ENCODE measurements at places on chromosomes 5 and 9. TPM values are rescaled to one million over a fixed set of nuclear protein-coding genes. Genes with fewer than 3 reads are reported as not detected.

Gene STPG3
- total RNA-seq, result not detected

DNA sequence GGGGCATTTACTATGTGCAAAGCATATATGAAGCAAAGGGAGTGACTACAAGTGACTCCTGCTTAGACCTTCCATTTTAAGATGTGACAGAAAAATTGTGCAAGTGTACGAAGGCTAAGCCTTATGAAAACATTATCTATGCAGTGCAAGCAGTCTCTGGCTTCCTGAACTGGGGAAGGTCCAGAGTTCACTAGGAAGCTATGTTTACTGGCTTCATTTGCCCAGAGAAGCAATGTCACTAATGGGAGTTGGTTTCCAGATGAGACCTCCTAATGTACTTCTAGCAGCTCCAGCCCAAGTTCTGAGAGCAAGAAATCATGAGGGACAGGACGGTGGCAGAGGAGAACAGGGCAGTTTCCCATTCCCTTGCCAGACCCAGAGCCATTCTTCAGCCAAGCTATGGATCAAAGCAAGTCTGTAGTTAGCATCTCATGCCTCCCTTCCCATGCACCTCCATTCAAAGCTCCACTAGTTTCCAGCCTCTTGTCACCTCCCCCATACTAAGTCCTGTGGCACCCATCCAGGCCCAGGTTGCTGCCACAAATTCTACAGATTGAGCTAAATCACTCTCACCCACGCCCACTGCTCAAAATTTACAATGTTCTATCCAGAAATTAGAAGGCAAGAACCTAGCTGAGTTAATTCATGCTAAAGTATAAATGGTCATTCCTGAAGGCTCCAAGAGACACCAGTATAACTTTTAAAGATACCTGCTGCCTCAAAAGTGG is 21.8 kb downstream of the MCTP1 start:
- no peak overlapping the region for H3K27ac ChIP-seq
- H3K27me3 ChIP-seq, result no peaks in the 10 kb centered on the region
- no peak for DNase-seq
- no peaks in the 10 kb centered on the region for H3K36me3 ChIP-seq

GRCh38 chr9:136544964-136545691 is 720 bp downstream of the NOTCH1 start:
- peak overlapping the region; percentile 96 for H3K4me3 ChIP-seq
- H3K27me3 ChIP-seq, result no peaks in the 10 kb centered on the region
- peaks cover 54% of the 10 kb centered on the region for H3K4me1 ChIP-seq
- no peaks in the 10 kb centered on the region for H3K36me3 ChIP-seq
- DNase-seq, result no peak

Gene AQP3
- 92.6 TPM for total RNA-seq

- peaks cover 14% of the 10 kb centered on the region for H3K4me1 ChIP-seq
- no peak overlapping the region for H3K4me3 ChIP-seq
- H3K36me3 ChIP-seq, result no peaks in the 10 kb centered on the region
- no peak overlapping the region for H3K27ac ChIP-seq
- H3K27me3 ChIP-seq, result no peaks in the 10 kb centered on the region
These were observed 31.1 kb upstream of the ADAMTSL1 start for GRCh38 chr9:18442629-18443491.

DNA sequence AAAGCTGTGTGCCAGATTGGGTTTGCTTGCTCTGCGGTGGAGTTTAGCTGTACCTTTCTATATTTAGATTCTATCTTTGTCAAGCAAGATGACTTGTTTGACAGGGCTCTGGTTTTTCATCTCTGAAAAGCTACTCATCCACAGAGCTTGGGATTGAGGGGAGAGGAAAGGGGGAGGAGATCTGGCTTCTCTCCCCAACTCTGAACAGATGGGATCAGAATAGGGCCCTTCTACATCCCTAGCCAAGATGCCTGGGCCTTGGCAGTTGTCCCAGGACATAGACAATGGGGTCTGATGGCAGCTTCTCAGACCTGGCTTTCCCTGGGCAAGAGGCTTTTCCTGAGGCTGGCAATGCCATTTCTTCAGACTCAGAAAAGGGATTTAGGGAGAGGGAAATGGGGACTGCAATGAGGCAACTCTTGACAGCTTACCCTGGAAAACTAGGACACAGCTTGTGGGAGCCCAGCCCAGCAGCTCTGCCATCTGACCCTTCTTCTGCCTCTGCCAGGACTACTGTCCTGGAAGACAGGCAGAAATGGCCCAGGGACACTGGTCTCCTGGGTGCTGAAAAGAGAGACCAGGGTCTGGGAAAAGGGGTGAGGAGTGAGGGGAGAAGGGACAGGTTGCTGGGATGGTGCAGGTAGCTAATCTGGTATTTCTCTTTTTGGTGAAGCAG is 50.2 kb upstream of the ASTN2 start:
- no peak for DNase-seq
- H3K27me3 ChIP-seq, result no peaks in the 10 kb centered on the region
- no peaks in the 10 kb centered on the region for H3K4me1 ChIP-seq
